CD14-positive monocyte (primary cell): ENCODE measurements at places on chromosomes 5 and 9.

GRCh38 chr5:41770799-41771198, 99.4 kb downstream of the OXCT1 start:
- no peak for DNase-seq

DNA sequence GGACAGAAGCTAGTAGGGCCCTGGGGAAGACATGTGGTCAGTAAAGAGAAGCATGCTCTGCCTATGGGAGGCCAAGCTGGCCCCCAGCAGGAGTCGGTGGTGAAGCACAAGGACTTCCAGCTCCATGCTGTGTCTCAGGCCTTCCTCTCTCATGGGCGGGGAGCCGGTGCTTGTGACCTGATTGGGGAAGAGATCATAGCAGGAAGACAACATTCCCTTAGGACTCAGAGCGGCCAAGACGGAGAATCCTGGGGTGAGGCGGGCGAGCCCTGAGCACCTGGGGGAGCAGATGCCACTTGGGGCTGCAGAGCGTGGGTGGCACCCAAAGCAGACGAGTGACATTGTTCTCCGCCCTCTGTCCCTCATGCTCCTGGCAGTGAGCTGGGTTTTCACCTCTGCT, 33.3 kb upstream of the CNOT6 start:
- DNase-seq: no peak

DNA sequence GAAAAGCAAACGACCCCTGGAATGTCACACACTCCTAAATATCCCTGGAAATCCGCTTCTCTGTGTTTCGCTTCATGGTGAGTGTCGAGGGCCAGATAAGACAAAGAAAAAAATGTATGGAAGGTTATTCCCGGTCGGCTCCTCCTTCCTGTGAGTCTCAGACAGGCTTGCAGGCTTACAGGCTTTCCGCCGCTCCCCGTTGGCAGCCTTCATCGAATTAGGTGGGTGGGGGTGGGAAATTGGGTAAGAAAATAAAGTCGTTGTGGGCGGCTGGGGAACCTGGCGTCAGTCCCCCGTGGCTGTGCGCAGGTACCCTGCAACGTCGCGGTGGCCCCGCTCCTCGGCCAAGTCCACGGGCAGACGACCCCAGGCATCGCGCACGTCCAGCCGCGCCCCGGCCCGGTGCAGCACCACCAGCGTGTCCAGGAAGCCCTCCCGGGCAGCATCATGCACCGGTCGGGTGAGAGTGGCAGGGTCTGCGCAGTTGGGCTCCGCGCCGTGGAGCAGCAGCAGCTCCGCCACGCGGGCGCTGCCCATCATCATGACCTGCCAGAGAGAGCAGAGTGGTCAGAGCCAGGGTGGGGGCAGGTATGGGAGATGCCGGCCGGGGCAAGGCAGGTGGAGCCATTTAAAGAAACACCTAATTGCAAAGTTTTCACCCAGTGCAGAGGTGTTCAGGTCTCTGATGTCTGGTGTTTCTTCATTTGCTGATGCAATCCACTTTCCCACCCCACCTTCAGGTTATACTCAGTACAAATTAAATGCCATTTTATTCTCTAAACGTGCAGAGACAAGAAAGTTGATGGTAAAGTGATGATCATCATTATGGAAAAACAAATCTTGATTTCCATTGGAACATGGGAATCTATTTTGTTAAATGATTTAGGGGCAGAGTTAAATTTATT, 3.2 kb downstream of the CDKN2B start:
- no peak for DNase-seq

DNA sequence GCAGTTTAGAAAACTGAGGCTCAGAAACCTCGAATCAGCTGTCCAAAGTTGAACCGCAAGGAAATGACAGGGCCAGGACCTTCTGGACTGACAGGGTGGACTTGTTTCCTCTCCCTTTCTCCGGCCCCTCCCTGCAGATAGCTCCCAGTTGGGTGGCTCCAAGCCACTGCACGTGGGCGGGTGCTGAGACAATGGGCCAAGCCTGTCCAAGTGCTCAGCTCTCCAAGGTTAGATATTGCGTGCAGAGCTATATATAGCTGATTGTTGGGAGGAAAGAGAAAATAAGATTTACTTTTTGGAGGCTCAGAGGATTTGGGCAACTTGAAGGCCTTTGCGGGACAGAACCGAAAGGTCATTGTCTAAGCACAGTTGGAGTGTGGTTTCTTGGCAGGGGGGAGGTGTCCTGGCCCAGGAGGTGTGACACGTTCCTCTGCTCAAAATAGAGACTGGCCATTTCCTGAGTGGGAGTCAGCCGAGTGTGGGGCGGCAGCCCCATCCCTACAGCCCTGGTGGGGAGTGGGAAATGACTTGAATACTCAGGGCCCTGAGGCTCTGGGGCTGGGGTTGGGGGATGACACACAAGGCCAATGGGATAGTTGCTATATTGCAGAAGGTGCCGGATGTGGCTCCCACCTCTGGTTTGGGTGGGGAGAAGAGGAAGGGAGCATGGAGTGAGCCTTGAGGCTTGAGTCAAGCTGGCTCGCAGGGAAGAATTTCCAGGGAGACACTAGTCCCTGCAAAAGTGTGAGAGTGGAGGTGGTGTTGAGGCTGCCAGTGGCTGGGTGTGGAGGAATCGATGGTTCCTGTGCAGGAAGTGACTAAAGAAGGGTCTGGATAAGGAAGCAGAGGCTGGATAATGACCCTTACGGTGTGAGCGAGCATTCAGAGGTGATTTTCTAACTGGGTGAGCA, 44.4 kb upstream of the SMAD5 start:
- no peak for DNase-seq

DNA sequence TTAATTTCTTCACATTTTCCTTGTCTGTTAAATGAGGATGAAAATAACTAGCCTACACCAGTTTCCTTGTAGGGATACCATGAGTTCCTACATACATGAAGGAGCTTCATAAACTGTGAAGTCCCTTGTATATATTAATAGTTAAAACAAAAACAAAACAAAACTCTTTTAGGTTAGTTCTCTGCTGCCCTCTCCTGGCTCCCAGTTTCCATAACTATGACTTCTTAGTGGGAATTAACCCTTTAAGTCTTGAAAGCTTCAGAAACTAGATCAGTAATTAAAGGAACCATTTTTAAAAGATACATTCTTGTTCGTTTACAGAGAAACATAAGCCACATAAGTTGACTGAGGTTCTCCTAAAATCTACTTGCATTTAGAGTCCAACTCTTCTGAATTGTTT, 500.0 kb upstream of the C9orf72 start:
- DNase-seq: no peak

DNA sequence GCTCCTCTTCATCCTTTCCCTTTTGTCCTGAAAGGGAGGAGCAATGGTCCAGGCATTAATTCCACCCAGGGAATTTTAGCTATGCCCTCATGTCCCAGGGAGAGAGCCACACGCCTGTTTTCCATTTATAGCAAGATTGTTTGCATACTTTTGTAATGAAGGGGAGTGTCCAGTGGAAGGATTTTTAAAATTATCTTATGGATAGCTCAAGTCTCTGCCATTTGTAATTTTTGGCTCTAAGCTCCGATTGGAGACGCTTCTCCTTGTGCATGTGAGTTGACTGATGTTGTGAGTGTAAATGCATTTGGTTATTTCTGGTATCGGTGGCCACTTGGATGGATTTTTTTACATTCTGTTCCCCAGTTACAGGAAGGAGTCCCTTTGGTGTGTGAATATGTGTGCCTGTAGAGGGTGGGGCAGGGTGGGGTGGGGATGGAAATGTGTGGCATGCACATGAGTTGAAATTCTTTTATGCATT, 7.2 kb upstream of the RPL26L1 start:
- no peak for DNase-seq

- DNase-seq: no peak
These were observed 52.4 kb downstream of the SLIT3 start for GRCh38 chr5:169248550-169248949.

- DNase-seq: no peak
These were observed 62.8 kb downstream of the PDZD2 start for GRCh38 chr5:31701642-31702299.

GRCh38 chr9:83978992-83979811, 813 bp downstream of the HNRNPK start:
- peak; percentile 78 for DNase-seq

DNA sequence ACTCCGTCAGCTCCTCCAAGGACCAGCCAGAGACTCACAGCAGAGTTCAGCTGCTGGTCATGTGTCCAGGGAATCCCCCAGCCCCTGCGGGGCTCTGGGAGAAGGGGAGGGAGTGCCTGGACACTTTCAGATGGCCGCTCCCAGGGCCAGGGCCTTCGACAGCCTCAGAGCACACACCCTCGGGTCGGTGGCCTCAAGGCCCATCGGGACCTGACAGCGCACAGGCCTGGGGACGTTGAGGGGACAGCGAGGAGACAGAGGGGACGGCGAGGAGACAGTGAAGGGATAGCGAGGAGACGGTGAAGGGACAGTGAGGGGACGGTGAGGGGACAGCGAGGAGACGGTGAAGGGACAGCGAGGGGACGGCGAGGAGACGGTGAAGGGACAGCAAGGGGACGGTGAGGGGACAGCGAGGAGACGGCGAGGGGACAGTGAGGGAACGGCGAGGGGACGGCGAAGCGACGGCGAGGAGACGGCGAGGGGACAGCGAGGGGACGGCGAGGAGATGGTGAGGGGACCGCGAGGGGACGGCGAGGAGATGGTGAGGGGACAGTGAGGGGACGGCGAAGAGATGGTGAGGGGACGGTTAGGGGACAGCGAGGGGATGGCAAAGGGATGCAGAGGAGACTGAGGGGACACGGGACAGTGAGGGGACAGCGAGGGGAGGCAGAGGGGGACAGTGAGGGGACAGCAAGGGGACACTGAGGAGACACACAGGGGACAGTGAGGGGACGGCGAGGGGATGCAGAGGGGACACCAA, 47.3 kb downstream of the SLC12A7 start:
- DNase-seq: no peak

GRCh38 chr5:9245071-9245470, 300.8 kb downstream of the SEMA5A start:
- DNase-seq: no peak

- peak; percentile 30 for DNase-seq
These were observed 12.5 kb upstream of the SLC1A3 start for GRCh38 chr5:36593867-36594266.

- no peak for DNase-seq
These were observed 1216.5 kb upstream of the CDH9 start for GRCh38 chr5:28254846-28255245.

DNA sequence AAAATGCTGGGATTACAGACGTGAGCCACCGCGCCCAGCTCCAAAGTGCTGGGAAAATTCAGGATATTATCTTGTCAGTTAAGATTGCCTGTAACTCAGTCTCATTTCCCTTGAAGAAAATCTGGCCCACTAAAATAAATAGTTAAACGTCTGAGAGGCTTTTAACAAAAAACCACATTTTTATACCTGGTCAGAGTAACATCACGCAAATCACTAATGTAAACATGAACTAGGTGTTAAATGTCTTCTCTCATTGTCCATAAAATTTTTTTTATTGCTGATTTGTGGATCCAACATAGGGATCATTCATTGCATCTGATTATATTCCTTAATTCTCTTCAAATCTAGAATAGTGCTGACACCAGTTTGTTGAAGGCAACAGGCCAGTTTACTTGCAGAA, 22.3 kb downstream of the CNOT6 start:
- no peak for DNase-seq

- DNase-seq: peak; percentile 30
These were observed at the start of gene TMOD1 for GRCh38 chr9:97501177-97501971. TSS of gene TMOD1 (plus strand) at chr9:97501666. CDS start at chr9:97524189, 22,523 bp downstream.

DNA sequence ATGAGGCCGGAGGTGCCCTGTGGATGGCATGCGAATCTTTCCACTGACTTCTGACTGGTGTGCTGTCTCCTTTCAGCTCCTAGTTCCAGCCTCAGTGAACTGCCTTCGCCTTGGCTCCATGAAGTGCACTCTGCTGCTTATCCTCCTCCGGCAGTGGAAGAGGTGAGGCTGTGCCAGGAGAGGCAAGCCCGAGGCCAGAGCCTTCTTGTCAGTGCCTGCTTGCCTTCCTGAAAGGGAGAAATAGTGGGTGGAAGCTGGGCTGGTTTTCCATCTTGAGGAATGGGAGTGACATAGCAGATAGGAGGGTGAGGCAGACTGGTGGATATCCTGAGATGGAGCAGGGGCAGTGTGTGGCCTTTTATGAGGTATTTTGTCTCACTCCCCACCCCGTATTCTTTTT, 29.7 kb downstream of the SH3GLB2 start:
- DNase-seq: no peak

GRCh38 chr9:92147030-92147851, 32.0 kb upstream of the SPTLC1 start:
- DNase-seq: peak; percentile 43

- no peak for DNase-seq
These were observed 61.7 kb downstream of the SPEF2 start for GRCh38 chr5:35679357-35679756.

DNA sequence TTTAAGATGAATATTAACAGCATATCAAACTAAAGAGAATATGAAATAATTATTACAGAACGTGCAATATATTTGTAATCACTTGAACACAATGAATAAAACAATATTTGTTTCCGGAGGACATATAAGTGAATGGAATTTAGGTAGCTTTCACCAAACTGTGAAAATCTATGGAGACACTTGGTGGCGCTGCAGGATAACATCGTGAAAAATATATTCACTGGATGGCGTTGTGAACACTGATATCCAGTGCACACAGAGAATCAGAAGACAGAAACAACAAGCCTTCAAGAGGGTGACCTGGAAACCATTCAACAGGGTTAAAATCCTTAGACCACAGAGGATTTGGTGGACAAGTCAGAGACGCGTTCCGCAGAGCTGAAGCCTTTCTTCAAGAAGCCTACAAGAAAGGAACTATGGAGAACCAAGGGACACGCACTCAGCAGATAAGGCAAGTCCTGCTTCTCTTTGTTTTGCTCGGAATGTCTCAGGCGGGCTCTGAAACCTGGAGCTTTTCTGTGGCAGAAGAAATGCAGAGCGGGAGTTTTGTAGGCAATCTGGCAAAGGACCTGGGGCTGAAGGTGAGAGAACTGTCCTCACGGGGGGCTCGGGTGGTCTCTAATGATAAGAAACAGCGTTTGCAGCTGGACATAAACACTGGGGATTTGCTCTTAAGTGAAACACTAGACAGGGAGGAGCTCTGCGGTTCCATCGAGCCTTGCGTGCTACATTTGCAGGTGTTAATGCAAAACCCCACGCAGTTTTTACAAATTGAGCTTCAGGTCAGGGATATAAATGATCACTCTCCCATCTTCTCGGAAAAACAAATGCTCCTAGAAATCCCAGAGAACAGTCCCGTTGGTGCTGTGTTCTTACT, at the start of gene PCDHB11:
Gene PCDHB11 (plus strand): TSS at position 269 of the 877 bp plus-strand sequence. CDS start 148 bp downstream, at position 417.
- no peak for DNase-seq

GRCh38 chr9:107928701-107929371, 439.3 kb upstream of the KLF4 start:
- DNase-seq: peak; percentile 72

- no peak for DNase-seq
These were observed 17.0 kb downstream of the PTBP3 start for GRCh38 chr9:112316258-112316943.
